ENCODE measurements at places on chromosomes 7 and 10. TPM values are rescaled to one million over a fixed set of nuclear protein-coding genes. Genes with fewer than 3 reads are reported as not detected.

- DNase-seq: no peak
These were observed 80.6 kb downstream of the RGS10 start for GRCh38 chr10:119461923-119462322.

The FLNC gene
- 2.4 TPM for total RNA-seq

- DNase-seq: no peak
These were observed 73.5 kb upstream of the PDSS1 start for GRCh38 chr10:26624006-26624405.

DNA sequence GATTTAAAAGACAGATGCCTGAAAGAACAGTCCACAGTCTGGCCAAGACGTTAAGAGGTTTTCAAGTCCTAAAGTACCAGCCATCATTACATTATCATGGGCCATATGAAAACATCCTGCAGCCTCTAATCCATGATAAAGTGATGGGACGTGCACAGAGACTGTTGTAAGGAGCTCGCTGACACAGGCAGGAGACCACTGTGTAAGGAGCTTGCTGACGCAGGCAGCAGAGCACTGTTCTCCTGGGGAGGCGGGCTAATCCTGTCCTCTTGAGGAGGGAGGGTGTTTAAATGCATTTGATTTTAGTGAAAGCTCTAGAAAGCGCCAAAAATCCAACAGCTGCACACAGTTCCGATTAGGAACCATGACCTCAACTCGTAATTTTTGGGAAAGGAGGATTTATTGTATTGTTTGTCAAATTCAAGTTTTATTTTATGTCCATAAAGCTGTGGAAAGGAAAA is 16.9 kb downstream of the SVIL start:
- DNase-seq: no peak

DNA sequence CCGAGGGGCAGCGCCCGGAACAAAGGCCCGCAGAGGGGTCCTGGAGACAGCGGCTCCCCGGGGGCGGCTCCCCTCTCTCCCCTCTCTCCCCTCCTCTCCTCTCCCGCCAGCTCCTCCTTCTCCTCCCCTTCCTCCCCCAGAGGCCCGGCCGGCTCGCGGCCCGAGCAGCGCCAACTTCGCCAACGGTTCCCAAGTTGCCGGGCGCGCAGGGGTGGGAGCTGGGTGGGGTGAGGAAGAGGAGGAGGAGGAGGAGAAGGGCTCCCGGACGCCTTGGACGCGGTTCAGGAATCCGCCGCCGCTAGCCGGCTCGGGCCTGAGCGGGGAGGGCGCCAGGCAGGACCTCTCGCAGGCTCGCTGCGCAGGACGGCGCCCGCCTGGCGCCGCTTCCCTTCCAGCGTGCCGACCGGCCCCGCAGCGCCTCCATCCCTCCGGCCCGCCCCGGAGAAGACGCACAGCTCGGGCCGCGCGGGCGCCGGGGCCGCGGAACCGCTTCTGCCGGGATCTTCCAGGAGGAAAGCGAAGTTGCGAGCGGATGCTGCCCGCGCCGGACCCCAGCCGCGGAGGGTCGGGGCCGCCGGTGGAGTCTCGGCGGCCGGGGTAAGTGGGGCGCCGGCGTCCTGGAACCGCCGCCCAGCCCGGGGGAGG is at the start of gene CHST3:
Gene CHST3 (plus strand): TSS at position 298 of the 645 bp plus-strand sequence. CDS start 41,448 bp downstream, outside the sequence.
- DNase-seq: peak; percentile 45

DNA sequence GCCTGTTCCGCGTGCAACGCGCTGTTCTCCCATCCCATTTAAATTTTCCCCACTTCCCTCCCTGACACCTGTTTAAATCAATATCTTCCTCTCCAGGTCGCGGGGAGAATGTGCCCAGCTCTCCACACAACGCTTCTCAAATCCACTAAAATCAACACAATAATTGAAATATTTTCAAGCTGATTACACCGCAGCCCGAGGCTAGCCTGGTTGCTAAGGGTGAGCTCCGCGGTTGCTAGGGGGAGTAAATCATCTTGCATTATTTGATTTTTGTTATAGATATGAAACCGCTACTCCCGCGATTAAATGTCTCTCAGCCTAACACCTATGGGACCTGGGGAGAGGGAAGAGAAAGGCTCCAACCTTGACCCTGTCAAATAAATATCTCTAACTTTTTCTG is 36.2 kb downstream of the UNCX start:
- DNase-seq: no peak

GRCh38 chr7:68313806-68314205 is 1284.5 kb upstream of the AUTS2 start:
- DNase-seq: no peak

GRCh38 chr7:23895666-23896096 is 185.7 kb downstream of the STK31 start:
- DNase-seq: no peak

The GNGT1 gene
- not detected for total RNA-seq

The ABCB1 gene
- total RNA-seq: 30.5 TPM

- no peak for DNase-seq
These were observed 10.4 kb downstream of the CUL2 start for GRCh38 chr10:35079763-35080162.
